ENCODE measurements at places on chromosomes 5 and 9.

GRCh38 chr9:133127340-133127981 is 6.4 kb upstream of the RALGDS start:
- no peak for DNase-seq

DNA sequence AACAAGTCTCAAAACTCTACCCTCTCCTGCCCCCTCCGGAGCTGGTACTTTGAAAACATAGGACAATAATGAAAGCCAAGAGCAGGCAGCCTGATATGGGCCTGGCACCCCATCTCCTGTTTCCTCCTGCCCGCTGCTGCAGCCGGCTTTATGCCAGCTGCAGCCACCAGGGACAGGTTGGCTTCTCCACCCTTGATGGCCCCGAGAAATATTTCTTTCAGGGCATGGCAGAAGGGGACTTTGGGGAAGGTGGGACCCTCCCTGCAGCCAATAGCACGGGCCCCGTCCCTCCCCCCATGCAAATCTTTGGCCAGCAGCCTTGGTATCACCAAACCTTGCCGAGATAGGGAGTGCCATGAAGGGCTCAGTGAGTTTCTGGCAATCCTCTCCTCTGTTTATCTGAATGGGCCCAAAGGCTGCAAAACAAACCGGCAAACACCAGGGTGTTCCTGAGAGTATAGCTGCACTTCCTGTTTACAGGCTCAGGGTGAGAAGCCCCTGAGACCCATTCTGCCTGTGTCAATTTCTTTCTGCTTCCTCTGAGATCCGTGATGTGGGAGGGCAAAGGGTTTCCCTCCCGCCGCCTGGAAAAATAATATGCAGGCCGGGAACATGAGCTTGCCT is 73.4 kb upstream of the BOD1 start:
- DNase-seq, result no peak

DNA sequence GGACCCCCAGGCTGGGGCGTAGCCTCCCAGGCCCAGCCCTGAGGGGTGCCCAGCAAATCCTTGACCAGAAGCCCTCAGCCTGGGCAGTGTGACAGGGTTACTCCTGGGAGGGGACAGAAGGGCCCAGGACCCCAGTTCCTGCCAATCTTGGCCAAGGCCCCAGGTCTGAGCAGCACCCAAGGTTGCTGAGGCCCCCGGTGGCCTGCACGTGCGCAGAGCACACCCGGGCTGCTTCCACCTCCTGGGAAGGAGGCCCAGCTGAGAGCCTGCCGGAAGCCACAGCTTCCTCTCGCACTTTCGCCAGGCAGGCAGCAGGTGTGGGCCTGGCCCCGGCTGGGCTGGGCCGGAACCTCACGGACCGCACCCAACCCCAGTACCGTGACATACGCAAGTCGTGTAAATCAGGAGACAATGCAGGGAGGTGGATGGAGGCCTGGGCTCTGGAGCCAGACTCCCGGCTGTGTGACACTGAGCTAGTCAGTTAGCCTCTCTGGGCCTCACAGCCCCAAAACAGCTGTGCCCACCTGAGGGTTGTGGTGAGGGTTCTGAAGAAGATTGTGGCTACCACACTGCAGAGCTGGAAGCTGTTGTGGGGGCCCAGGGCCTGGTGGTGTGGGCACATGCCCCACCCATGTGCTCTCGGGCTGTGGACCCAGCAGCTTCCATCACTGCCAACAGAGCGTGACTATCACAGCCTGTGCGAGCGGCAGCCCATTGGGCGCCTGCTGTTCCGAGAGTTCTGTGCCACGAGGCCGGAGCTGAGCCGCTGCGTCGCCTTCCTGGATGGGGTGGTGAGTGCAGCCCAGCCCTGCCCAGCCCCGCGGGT is 5.1 kb downstream of the GRK6 start:
- no peak for DNase-seq

- DNase-seq, result no peak
These were observed 4.1 kb upstream of the RNF130 start for GRCh38 chr5:180075703-180076102.

DNA sequence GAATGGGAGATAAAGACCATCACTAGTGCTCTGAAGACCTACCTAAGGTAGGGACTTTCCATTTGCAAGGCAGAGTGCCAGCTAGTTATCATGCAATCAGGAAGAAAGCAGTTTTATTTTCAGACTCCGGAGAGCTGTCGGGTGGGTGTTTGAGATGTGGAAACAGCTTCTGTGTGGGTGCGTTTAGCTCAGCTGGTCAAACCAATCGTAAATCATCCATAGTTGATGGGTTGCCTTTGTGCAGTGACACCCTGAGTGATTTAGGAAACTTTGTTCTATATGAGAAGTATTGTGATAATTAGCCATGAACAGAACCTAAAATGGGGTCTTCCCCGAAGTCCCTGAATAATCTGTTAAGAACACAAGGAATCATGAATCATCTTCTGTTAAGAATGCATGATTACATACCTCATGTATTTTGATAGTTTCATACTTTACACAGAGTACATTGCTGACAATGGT is 284.3 kb downstream of the ARHGAP26 start:
- no peak for DNase-seq

DNA sequence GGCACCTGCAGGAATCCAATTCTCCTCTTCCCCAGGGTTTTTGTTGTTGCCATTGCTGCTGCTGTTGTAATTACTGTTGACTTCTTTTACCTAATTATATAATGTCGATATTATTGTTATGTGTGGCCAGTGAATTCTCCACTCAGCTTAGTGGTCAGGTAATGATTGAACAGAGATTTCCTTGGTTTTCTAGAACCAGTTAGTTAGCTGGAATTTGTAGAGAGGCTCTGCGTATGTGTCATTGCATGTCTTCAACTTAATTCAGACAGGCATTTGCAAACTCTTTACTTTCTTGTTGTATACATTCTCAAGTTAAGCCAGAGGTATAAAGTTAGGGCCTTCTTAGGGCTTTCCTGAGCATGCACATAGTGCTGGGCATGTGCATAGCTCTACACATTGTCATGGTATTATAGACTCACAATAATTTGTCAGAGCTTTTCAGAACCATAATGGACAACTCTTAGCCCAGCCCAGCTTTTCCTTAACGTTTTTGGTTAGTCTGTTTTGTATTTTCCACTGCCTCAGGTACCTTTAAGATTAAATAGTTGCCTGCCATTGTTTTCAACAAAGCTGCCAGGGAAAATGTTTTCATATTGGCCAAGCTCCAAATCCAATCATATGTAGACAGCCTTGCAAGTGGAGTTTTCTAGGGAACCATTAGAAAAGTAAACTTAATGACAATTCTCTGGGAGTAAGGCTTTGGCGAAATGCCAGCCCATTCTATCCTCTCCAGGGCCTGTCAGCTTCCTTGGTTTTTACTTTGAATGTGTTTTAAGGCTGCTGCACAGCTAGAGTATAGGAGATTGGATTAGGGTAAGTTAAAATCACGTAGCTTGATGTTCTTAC is 68.1 kb downstream of the UBE2R2 start:
- DNase-seq, result no peak

GRCh38 chr5:39461007-39461682 is 36.4 kb upstream of the DAB2 start:
- DNase-seq, result no peak

DNA sequence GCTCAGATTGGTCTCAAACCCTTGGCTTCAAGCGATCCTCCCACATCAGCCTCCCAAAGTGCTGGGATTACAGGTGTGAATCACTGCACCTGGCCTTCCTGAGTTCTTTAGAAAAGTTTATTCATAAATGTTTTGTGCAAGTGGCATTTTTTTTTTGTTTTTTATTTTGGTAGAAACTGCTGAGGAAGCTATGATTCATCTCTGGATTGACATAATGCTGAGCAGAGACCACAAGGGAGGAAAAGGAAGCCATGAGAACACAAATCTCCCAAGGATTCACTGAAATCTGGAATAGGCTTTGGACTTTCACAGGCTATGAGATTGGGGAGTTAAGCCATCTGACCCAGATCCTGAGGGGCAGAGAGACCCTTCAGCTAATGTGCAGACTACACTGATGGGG is 3.4 kb upstream of the SLC46A2 start:
- no peak for DNase-seq

DNA sequence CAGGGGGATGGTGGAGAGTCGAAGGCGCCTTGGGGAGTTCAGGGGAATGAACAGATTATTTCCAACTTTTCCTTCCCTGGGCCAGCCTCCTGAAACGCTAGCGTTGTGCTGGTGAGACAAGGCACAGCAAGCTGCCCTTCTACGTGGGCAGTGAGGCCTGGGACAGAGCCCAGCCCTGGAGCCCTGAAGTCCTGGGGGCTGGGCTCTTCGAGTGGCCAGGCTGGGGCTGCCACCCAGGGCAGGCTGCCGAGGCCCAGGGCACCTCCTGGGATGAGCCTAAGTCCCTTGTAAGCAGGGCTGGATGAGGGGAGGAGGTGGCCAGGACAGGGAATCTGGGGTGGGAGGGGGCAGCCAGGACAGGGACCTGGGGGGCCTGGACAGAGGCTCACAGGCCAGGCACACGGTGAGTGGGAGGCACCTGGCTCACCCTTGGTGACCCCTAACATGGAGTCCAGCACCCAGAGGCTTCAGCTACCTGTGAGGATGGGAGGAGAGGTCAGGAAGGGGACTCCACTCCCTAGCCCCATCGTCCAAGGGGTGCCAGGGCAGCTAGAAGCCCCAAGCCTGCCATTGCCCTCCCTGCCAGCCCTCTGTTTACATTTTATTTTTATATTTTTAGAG is 1.3 kb upstream of the LCN12 start:
- DNase-seq, result no peak

DNA sequence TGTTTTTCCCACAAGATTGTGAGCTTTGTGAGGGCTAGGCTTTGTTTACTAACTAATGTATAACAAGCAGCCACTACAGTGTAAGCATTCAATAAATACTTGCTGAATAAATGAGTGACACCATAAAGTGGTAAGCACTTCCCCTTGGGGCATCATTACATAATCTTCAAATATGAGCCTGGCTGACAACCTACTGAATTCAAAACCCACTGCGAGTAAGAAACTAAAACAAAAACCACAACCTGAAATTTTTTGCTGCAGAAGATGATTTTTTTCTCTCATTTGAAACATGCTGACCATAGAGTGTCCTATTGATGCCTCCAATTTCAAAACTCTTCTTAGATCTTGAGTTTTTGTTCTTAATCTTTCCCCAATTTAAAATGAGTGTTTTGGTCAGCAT is 331.3 kb upstream of the CCNG1 start:
- DNase-seq, result no peak

GRCh38 chr5:103371046-103371607 is 112.6 kb downstream of the MACIR start:
- no peak for DNase-seq

GRCh38 chr5:77643654-77644370 is 5.3 kb upstream of the OTP start:
- no peak for DNase-seq

All from stimulated activated CD8-positive, alpha-beta memory T cell treated with anti-CD3 and anti-CD28 coated beads, Interleukin-4, amount 100 ng/mL, for 1 hour (primary cell).